ENCODE measurements at places on chromosomes 6 and 20. TPM values are rescaled to one million over a fixed set of nuclear protein-coding genes. Genes with fewer than 3 reads are reported as not detected.

DNA sequence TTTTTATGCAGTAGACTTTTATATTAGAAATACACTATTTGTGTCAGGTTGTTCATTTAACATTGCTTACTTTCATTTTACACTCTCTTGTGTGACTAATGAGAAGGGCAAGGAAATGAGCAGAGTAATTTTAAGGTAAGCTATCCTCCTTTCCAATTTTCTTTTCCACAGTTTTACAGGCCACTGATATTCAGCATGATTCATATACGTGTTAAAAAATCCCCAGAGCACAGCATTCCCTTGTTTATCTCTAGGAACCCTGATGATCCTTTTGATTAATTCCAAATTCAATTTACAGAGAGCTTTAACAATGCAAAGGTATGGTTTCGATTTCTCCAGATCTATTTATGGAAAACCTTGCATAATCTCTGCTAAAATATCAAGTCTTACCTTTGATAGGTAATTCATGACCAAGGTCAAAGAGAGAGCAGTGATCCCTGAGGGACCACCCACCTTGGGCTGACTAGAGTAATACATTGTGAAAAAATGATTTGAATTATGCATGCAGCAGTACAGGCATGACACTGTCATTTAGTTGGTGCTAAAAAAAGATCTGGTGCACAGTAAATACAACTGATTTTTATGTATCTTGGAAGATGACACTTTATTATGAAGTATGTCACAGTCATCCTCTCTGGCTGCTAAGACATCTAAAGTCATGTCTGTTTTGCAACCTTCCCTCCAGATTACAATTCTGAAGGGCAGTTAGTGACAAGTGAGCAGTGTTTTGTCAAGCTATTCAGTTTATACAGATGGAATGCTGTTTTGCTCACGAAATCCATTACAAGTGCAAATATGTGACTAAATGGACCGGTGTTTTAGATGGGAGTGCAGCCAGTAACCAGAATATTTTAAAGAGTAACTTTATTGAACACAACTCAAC lies 736.6 kb downstream of the EPHA7 start:
- no peak for DNase-seq
- H3K27ac ChIP-seq = no peak overlapping the region
- H3K4me1 ChIP-seq = peaks cover 2% of the 10 kb centered on the region
- H3K27me3 ChIP-seq = no peaks in the 10 kb centered on the region
- H3K36me3 ChIP-seq = no peaks in the 10 kb centered on the region

DNA sequence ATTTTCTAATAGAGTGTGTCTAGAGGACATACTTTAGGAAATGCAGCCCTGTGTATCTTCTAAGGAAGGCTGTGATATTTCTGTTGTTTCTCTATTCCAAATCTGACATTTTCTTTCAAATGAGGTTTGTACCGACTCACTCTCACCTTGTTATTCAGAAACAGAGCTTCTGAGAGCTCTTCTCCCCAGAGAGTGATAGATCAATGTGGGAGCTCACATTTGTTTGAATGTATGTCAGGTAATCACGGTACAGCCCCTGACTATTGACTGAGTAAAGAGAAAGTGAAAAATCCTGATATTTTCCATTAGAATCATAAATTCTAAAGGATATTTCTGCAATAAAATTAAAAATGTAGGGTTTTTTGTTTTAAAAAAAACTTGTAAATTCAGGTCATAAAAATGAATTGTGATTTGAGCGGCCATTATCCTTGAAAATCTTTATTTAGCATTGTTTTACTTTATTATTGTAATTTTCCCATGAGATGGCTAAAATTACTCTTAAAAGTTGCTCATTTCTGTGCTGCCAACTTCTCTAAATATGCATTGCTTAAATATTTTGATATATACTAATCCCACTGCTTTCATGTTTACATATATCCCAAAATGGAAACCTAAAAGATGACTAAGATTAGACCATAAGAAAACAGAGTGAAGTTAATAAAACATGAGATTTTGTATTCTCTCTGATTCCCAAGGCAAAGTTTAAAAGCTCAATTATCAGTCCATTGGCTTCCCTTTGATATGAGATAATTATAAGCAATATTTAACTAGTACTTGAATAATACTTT lies 1226.8 kb upstream of the CITED2 start:
- H3K4me1 ChIP-seq = peaks cover 46% of the 10 kb centered on the region
- H3K36me3 ChIP-seq = no peaks in the 10 kb centered on the region

SPDEF gene
- not detected for total RNA-seq

LZTS3 gene
- total RNA-seq = 6.6 TPM

TMEM74B gene
- total RNA-seq = not detected

ERVFRD-1 gene
- total RNA-seq = not detected

DSTN gene
- 684 TPM for total RNA-seq

DNA sequence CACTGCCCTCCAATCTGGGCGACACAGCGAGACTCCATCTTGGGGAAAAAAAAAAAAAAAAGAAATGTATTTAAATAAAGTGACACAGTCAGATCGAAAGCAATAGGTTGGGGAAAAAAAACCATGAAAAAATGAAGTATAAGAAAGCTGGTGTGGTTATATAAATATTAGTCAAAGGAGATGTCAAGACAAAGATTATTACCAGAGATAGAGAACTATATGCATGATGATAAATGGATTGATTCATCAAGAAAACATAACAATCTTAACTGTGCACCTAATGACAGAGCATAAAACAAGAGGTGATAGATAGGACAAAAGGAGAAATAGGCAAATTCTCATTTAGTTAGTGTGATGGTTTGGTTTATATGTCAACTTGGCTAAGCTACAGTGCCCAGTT lies 146.9 kb upstream of the AHI1 start:
- H3K27me3 ChIP-seq = peaks cover 8% of the 10 kb centered on the region
- DNase-seq = no peak
- H3K27ac ChIP-seq = no peak overlapping the region

PSMA7 gene
- 217 TPM for total RNA-seq

- H3K27ac ChIP-seq = no peak overlapping the region
- no peak overlapping the region for H3K4me3 ChIP-seq
- no peaks in the 10 kb centered on the region for H3K36me3 ChIP-seq
Measured at GRCh38 chr20:44031001-44031574, 116.4 kb downstream of the TOX2 start.

- no peak overlapping the region for H3K27ac ChIP-seq
- peaks cover 7% of the 10 kb centered on the region for H3K36me3 ChIP-seq
- H3K4me3 ChIP-seq = no peak overlapping the region
Measured at GRCh38 chr20:25496968-25497401, 88.3 kb downstream of the NINL start.

- no peak within 1 kb of the TSS for H3K27ac ChIP-seq
- no peaks in the 10 kb centered on the region for H3K36me3 ChIP-seq
- H3K4me3 ChIP-seq = no peak within 1 kb of the TSS
- H3K27me3 ChIP-seq = peaks cover 6% of the 10 kb centered on the region
- DNase-seq = no peak
Measured at GRCh38 chr6:32529697-32530430, at the start of gene HLA-DRB5. Gene HLA-DRB5 (minus strand): TSS chr6:32530287. CDS start chr6:32530224, 63 bp downstream.

DNA sequence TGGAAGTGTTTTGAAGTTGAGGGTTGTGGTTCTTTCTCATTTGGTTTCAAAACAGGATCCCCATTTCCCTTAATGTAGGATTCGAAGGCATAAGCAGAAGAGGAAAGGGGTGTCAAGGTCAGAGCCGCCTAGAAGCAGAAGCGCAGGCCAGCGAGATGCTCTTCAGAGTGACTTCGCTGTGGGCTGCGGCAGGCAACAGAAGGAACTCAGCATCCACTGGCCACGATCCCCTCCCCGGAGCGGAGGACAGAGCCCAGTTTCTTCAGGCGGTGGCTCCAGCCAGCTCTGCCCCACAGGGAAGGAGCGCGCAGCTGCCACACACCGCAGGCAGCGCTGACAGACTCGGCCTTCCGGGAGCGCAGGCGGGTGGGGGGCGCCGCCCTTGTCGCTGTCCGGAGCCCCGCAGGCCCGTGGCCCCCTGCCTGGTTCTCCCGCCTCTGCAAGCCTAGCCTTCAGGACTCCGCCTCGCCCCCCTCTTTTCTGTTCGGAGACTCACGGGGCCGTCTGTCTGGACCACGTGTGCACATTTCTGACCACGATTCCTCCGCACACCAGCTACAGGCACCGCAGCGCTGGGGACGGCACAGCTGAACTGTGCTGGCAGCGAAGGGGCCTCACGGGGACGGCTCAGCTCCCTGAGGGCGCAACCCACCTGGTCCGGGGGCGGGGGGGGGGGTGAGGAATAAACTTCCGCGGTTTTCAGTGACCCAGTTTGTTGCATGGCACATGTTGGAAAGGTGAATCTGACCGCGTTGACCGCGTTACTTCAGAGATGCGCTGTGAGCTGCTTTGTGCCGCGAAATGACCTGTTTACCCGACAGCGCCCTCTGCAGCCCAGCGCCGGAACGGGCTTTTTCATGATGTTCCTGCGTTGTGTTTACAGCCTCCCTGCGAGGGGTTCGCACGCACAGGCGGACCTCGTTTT lies 26.1 kb downstream of the TTLL2 start:
- H3K4me3 ChIP-seq = peak overlapping the region; percentile 69
- H3K27me3 ChIP-seq = peaks cover 39% of the 10 kb centered on the region
- DNase-seq = peak; percentile 88
- no peaks in the 10 kb centered on the region for H3K36me3 ChIP-seq
- H3K4me1 ChIP-seq = peaks cover 9% of the 10 kb centered on the region

DNA sequence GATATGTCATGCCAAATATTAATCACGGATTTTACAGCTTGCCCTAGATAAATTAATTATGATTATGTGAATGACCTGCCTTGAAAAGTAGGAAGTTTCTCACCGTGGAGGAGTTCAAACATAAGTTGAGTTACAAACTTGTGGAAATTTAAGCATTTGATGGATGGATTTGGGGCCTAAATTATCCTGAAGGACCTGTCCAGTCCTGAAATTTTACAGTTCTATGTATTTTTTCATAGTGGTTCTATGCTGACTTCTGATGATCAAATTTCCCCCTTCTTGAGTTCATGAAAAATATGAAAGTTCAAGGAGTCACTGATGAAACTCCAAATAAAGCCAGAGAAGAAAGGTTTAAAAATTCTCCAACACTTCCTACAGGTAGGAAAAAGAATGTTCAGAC lies 178.6 kb downstream of the SLC35F1 start:
- H3K4me1 ChIP-seq = no peaks in the 10 kb centered on the region
- no peaks in the 10 kb centered on the region for H3K36me3 ChIP-seq
- no peak overlapping the region for H3K4me3 ChIP-seq
- no peak overlapping the region for H3K27ac ChIP-seq
- H3K27me3 ChIP-seq = peaks cover 5% of the 10 kb centered on the region
- no peak for DNase-seq

GRCh38 chr6:119575721-119576120 lies 226.2 kb upstream of the MAN1A1 start:
- no peaks in the 10 kb centered on the region for H3K4me1 ChIP-seq
- peaks cover 18% of the 10 kb centered on the region for H3K27me3 ChIP-seq
- H3K27ac ChIP-seq = no peak overlapping the region
- no peak overlapping the region for H3K4me3 ChIP-seq

TP53TG5 gene
- not detected for total RNA-seq

Data from osteocyte (in vitro differentiated cells).